ENCODE measurements at places on chromosomes 4 and X.

- no peak for DNase-seq
Measured at GRCh38 chrX:42098900-42099299, 175.5 kb upstream of the CASK start.

DNA sequence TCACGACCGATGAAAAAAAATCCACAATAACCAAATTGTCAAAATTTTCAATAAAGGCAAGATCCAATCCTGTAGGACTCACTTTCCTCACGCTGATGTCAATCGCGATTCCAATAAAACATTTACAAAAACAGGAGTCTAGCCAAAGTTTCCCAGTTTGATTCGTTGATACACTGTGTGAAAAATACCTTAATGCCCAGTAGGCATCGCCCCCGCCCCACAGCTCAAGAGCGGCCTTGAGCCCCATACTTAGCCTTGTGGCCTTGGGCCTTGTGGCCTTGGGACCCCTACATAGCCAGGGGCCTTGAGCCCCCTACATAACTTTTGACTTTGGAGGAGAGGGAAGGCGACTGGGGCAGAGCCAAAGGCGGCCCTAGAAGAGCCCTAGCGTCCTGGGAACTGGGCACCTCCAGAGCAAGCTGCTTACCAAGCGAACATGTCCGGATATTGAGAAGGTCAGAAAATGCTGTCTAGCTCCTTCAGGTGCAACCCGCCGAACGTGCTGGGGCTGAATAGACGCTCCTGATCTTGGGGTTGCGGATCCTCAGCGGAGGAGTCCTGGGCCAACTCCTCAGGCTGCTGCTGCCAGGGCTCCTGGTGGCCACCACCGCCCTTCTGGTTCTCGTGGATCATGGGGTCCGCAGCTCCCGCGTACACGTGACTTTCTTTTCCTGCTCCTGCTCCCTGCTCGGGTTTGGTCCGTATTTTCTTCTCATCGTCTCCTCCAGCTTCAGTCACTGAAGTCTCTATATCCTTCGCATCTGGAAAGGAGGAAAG lies 62.9 kb downstream of the RHOXF2B start:
- no peak for DNase-seq

DNA sequence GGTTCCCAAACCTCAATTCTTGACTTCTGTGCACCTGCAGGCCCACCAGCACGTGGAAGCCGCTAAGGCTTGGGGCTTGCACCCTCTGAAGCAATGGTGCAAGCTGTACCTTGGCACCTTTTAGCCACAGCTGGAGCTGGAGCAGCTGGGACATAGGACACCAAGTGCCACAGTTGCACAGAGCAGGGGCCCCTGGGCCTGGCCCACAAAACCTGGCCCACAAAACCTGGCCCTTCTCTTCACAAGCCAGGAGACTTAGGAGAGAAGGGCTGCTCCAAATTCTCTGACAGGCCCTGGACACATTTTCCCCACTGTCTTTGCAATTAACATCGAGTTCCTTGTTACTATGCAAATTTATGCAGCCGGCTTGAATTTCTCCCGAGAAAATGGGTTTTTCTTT lies 197.8 kb downstream of the EPHA5 start:
- DNase-seq, result no peak

- no peak for DNase-seq
Measured at GRCh38 chr4:10053635-10054453, 32.5 kb upstream of the SLC2A9 start.

- no peak for DNase-seq
Measured at GRCh38 chr4:21046141-21046540, 345.9 kb downstream of the PACRGL start.

GRCh38 chrX:71954458-71954857 lies 43.8 kb downstream of the NHSL2 start:
- no peak for DNase-seq

- DNase-seq, result no peak
Measured at GRCh38 chrX:131063613-131064012, 5.5 kb downstream of the ARHGAP36 start.

- DNase-seq, result no peak
Measured at GRCh38 chr4:9938933-9939332, 82.4 kb downstream of the SLC2A9 start.
